Right renal cortex interstitium (tissue), 3 donors: ENCODE measurements at places on chromosomes 5 and 9.
A peak's percentile ranks its signal among the peaks of the same experiment; 100 is the strongest.

DNA sequence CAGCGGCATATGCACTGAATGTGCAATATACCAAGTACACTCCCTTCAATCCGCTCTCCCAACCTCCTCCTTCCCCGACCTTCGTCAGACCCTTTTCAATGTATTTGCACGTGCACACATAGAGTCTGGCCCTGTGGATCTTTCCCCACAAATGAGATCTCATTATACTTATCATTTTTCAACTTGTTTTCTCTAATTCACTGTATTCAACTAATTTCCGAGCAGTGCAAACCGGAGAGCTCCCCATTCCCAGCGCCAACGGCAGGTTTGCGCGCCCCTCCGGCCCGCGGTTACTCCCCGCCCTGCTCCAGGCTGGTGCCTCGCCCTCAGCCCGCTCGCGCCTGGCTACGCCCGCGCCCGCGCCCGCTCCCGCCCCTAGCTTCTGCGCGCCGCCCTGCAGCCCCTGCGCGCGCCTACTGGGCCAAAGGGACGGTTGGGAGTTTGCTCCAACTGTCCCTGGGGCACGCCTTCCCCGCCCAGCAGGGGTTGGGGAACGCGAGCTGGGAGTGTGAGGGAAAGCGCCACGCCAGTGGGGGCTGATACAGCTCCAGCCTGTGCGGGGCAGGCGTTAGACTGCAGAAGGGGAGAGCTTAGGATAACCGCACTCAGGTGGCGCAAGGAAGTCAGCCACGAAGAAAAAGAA is 3.3 kb upstream of the CDC20B start:
- no peak for DNase-seq

DNA sequence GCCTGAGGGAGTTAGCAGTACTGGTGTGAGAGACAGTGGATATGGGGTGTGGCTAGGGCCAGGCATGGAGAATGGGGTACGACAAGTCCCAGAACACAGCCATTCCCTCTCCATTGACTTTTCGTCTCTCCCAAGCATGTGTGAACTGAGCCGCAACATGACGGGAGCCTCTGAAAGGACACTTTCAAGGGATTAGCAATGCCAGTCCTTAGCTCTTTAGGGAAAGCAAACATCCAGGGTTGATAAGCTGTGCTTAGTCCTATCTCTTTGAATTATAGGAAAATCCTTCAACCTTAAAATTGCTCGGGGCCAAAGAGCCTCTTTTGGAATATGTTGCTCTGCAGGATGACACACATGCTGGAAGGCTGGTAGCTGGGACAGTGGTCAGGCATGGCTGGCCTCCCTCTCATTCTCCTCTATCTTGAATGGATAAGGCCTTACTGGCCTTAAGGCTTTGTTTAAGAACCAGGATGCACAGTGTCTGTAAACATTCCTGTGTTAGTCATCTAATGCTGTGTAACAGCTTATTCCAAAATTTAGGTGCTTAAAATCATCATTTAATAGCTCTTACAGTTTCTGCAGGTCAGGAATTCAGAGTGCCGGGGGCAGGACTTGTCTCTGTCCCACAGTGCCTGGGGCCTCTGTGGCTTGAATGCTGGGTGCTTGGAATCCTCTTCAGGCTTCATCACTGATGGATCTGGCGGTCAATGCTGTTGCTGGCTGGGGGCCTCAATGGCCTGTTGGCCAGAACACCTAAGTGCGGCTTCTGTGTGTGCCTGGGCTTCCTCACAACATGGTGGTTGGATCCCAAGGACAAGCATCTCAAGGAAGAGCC is 95.3 kb downstream of the PTTG1 start:
- no peak for DNase-seq

- DNase-seq: no peak
Measured at GRCh38 chr9:135076143-135076875, 11.2 kb upstream of the OLFM1 start.

- DNase-seq: no peak
Measured at GRCh38 chr9:92518199-92518598, 17.6 kb downstream of the ECM2 start.

DNA sequence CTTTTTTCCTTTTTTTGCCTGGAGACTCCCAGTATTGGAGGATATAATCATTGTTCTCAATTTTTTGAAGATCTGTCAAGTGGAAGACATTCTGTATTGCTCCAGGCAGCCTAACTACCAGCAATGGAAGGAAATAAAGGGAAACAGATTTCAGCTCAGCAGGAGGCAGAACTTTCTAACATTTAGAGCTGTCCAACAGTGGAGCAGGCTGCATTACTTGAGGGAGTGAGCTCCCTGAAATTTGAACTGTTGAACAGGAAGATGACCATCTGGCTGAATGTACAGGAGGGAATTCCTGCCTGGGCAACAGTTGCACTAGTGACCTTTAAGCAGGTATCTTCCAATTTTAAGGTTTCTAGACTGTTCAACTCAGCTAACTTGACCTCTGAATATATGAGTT is 1.1 kb upstream of the GAPVD1 start:
- no peak for DNase-seq

- DNase-seq: no peak
Measured at GRCh38 chr9:2386566-2386965, 235.0 kb upstream of the VLDLR start.

GRCh38 chr5:4941957-4942830 is 197.9 kb upstream of the ADAMTS16 start:
- no peak for DNase-seq

DNA sequence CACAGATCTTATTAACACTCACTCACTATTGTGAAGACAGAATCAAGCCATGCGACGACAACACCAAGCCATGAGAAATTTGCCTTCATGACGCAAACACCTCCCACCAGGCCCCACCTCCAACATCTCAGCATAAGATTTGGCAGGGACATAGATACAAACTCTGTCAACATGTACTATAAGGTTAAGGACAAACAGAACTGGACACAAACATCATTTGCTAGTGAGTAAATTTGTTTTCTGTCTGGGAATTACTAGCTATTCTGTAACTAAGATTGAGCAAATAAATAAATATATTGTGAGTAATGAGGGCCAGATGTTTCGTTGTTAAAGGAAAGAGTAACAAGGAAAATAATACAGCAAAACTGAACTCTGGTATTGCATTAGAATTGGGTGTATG is 15.7 kb upstream of the KCNN2 start:
- no peak for DNase-seq

DNA sequence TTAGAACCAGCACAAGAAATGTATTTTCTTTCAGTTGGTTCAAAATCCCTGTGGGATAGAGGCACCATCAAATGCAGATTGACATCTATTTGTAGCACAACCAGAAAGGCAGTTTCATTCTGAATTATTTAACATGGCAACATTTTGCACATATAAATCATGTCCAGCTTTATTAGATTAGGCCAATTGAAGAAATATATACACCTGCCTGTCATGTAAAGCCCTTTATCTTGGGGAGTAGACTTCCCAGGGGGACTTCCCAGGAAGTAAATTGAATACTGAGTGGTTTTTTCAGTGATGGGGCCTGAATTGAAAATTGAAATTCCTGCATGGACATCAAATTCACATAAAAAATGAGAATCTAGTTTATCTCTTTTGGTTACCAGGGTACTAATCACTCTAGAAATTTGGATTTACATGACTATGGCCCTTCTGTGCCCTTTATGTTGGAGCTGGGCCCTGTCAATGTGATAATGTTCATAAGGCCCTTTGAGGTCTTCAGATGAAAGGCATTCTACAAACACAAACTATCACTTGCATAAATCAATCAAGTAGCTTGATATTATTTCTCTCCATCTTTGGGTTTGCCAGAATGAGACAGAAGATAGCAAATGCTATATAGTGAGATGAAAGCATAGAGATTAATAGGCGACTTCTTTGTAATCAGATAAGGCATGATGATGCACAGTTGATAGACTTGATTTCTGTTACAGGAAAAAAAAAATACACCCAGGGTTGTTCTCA is 26.2 kb upstream of the ZNF608 start:
- no peak for DNase-seq

DNA sequence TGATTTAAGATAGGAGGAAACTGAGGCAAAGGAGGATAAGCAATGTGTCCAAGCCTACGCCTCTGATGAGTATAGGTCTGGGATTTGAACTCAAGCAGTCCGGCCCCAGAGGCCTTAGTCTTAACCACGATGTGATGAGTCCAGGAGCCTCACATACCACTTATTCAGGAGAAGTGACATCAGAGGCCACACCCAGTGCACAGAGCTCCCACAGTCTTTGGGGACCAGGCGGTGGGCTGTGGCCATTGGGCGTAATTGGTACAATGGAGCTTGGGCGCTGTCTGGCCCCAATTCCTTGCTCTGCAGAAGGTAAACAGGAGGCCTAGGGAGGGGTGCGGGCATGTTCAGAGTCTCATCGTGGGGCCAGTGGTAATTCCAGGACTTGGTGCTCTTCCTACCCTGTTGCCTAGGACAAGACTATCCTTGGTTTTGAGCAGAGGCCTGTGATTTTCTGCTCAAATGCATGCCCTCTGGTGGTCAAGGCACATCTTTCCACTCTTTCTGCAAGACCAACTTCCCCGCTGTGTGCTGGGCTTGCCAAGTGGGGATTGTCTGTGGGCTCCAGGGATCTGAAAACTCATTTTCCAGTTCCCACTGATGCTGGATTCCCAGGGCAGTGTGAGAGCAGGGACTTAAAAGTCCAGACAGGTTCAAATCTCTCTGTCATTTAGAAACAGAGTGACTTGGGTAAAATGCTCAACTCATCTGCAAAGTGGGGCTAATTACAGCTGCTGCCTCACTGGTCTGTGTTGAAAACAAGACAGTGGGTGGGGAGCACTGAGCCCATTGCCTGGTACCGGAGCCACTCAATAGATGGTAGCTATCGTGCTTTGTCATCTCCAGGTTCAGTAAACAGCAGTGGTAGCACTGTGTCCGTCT is 15.8 kb downstream of the NDST1 start:
- no peak for DNase-seq

- peak; percentile 8 for DNase-seq
Measured at GRCh38 chr5:109837231-109837861, 147.6 kb downstream of the MAN2A1 start.

DNA sequence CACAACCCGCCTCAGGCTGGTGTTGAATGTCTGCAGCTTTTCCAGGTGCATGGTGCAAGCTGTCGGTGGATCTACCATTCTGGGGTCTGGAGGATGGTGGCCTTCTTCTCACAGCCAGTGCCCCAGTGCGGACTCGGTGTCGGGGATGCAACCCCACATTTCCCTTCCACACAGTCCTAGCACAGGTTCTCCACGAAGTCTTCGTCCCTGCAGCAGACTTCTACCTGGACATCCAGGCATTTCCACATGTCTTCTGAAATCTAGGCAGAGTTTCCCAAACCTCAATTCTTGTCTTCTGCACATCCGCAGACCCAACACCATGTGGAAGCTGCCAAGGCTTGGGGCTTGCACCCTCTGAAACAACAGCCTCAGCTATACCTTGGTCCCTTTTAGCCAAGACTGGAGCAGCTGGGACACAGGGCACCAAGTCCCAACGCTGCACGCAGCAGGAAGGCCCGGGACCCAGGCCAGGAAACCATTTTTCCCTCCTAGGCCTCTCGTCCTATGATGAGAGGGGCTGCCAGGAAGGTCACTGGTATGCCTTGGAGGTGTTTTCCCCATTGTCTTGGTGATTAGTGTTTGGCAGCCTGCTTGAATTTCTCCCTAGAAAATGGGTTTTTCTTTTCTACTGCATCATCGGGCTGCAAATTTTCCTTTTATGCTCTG is 18.2 kb downstream of the PSIP1 start:
- DNase-seq: no peak

DNA sequence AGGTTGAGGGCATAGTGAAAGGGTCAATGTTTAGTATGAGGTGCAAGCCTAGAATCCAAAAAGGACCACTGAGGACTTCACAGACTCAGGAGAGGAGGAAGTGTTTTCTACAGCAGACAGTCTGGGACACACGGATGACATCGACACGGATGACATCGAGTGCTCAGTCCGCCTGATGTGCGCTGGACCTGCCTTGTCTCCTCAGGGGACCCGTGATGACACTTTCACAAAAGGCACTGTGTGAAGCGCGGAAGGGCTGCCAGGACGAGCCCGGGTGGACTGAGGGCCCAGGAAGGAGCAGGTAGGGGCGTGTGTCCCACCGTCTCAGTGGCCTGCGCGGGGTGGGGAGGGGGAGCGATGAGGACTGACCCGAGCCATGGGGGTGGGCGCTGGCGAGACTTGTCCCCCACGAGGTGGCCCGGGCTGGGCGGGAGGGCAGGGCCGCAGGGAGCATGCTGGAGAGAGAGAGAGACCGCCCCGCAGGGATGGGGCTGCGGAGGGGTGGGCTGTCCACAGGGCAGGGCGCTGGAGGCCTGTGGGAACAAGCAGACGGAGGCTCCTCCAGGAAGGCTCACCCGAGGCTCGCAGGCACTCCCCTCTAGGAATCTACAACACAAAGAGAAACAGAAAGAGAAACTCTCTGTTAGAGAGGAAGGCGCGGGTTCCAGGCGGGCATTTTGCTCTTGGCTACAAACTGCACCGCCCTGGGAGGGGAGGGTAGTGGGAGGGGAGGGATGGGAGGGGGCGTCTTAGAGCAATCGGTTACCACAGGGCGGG is 54.9 kb downstream of the USP20 start:
- no peak for DNase-seq

- no peak for DNase-seq
Measured at GRCh38 chr5:170419643-170420042, 30.5 kb upstream of the KCNMB1 start.

DNA sequence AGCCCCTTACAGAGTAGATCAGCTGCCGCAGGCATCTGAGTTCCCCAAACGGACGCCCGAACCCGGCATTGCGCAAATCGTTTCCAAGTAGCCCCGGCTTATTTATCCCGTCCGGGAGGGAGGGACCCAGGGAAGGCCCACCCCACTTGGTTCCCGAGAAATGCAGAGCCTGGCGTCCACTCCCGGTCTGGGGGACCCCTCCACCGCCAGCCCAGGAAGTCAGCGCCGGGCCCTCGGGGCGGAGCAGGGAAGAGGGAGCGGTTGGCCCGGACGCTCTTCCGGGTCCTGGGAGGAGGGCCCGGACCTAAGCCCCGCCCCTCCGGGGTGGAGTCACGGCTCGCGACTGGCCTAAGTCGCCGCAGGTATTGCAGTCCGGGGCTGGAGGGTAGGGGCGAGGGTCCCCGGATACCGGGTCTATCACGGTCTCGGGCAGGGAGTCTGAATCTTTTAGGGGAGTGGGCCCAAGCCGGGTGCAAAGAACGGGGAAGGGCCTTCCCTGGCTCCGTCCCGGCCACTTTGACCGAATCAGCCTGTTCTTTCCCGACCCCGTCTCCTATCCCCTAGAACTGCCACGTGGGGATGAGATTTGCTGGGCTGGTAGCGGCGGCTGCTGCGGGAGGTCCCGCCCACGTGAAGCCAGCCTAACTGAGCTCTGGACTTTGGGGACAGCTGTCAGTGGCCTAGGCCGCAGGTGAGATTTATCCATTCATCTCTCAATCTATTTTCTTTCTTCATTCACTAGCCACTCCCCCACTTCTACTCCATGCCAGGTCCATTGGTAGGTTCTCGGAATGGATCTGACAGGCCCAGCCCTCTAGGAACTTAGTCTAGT is at the start of gene RABEPK:
Gene RABEPK (plus strand): TSS at position 327 of the 832 bp plus-strand sequence. CDS start 2,472 bp downstream, outside the sequence.
- peak; percentile 87 for DNase-seq
